ENCODE measurements at places on chromosomes 2 and 18.

DNA sequence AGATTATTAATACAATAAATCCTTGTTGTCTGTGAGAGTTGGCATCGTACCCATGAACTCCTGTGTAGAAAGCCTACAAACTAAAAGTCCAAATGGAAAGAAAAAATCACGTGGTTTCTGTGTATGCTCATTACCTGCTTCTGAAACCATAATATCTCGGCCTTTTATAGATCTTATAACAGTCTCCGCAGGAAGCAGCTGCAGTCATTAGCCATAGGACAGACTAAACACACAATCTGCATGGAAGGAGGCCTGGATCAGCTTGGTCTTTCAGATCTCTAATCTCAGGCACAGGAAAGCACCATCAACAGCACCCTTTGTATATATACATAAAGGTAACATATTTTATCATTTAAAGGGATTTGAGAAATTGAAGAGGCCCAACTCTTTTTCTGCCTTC, 508.9 kb upstream of the TCF4 start:
- no peak for DNase-seq

DNA sequence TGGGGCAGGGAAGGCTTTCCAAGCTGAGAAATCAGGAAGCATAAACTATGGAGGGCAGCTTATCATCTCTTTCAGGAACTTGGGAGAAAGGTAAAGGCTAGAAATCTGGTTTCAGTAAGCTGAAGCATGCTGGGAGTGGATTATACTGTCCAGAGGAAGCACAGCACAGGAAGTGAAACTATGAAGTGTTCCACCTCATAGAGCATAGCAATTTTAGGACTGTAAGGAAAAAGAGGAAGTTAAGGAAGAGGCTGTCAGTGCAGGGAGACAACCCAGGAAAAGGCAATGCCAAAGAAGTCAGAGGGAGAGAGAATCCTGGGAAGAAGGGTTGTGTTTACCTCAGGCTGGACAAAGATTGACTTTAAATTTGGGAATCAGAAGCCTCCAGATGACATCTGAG, 51.9 kb downstream of the EFEMP1 start:
- DNase-seq, result no peak

- no peak for DNase-seq
Observed at GRCh38 chr2:101479328-101479727, 4.4 kb upstream of the RFX8 start.

GRCh38 chr18:61845197-61845596, 47.6 kb downstream of the RNF152 start:
- no peak for DNase-seq

GRCh38 chr2:18835787-18836186, 246.4 kb upstream of the NT5C1B start:
- no peak for DNase-seq

GRCh38 chr18:55317864-55318263, 270.1 kb downstream of the TCF4 start:
- no peak for DNase-seq

DNA sequence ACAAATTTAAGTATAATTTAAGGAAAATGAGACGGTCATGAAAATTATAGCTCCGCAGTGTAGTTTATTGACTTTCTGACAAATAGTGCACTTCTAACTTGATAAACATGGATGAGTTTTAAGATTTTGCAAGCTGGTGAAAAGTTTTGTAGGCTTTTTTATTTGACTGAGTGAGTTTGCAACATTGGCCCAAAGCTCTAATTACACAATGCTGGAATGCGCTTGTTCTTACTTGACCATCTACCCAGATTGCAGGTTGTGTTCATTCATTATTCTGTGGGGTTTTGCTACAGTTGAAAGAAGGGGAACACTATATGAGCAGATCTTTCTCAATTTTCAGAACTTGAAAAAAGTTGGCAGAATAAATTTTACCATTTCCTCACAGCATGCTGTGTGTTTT, 13.5 kb downstream of the SPOPL start:
- DNase-seq, result no peak

GRCh38 chr2:141497272-141497671, 633.5 kb downstream of the LRP1B start:
- no peak for DNase-seq

DNA sequence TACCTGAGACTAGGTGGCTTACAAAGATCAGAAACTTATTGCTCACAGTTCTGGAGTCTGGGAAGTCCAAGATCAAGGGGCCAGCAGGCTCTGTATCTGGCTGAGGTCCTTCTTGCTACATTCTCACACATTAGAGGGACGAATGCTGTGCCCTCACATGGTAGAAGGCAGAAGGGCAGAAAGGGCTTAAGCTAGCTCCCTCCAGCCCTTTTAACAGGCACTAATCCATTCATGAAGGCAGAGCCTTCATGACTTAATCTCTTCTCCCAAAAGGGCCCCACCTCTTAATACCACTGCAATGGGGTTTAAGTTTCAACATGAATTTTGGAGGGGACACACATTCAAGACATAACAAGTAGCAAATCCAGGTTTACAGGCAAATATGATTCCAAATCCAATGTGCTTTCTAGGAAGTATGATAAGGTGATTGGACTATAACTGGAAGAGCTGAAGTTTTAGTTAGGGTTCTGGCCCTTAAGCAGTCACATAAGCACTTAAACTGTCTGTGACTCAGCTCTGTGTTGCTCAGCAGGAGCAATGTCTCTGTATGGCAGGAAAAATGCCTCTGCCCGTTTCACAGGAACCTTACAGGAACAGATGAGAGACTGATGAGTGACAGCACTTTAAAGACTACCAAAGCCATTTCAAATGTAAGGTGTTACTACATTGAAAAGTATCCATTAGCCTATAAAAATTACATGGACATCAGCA, 119.6 kb upstream of the PTPRM start:
- no peak for DNase-seq

- no peak for DNase-seq
Observed at GRCh38 chr2:158381205-158381604, 75.3 kb downstream of the CCDC148 start.

DNA sequence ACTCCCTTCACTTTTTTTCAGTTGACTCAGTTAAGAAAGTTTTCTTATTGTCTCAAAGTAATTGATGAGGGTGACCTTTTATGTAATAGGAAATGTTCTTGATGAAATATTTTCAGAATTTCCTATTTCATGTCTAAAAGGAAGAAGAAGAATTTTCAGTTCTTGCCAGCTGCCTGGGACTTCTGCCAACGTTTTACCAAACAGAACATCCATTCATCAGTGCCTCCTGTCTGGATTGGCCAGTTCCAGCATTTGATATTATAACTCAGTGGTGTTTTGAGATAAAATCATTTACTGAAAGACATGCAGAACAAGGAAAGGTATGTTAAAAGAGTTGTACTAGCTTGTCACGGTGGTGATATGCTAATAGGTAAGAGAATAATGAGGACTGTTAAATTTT, 104.7 kb upstream of the MYO3B start:
- DNase-seq, result no peak

DNA sequence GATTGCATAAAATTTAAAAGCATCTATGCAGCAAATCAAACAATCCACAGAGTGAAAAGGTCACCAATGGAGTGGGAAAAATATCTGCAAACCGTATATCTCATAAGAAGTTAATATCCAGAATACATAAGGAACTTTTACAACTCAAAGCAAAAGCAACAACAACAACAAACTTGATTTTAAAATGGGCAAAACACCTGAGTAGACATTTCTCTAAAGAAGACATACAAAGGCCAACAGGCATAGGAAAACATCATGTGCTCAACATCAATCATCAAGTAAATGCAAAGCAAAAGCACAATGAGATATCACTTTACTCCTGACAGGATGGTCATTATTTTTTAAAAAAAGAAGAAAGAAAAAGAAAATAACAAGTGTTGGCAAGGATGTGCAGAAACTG, 38.1 kb downstream of the TMEM247 start:
- DNase-seq, result no peak

DNA sequence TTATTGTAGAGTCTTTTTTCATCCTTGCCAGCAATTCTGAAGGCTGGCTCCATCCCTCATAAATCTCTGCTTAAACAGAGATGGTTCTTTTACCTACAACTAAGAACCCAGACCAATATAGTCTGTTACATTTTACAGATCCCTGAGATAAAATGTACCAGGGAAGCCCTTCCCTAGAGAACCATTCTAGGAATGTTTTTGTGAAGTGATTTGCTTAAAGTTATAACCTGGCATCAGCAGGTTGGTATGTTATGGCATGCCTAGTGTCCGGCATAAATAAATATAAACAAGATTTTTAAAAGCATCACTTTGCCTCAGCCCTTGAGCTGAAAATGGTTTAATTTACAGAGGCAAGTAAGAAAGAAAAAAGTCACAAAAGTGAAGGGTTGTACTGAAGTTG, 18.5 kb upstream of the NPAS2 start:
- DNase-seq, result no peak

DNA sequence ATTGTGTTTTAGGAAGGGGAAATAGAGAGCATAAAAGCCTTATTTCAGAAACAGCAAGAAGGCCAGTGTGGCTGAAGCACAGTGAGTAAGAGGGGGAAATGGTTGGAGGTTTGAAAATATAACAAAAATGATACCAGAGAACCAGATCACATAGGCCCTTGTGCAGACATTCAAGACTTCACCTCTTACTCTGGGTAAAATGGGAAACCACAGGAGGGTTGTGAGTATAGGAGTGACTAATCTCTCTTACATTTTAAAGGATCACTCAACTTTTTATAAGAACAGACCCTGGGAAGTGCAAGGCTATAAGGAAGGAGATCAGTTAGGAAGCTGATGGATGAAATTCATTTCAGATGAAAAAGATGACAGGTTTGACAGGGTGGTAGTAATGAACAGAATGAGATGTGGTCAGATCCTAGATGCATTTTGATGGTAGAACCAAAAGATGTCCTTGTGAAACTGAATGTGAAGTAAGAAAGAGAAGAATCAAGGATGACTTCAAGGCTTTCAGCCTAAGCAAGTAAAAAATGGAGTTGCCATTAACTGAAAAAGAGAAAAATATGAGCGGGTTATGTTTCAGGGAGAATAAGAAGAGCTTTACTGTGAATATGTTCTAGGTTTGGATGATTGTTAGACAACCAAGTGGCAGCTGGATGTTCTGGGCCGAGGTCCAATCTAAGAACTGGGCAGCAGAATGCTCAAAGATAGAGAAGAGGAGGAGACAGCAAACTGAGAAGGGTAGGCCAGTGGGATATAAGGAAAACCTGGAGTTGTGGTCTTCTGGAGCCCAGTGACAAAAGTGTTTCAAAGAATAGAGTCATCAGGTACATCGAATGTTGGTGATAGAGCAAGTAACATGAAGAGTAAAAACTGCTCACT, 65.1 kb downstream of the USP40 start:
- no peak for DNase-seq

DNA sequence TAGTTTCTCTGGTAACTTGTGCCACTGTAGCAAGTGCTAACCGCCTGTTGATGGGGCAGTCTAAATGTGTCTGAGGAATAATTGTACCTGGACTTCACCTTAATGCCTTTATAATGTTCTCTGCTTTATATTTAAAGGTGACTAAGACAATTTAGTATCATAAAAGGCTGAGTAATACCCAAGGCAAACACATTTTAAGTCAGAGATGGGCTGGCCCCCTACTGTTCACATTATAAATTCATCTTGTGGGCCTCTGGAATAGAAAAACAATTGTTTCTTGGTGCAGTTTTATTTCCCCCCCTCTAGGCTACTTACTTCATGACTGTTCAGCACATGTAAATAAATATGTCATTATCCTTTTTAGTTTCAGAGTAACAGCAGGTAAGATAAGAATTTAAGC, 559.3 kb upstream of the PIK3C3 start:
- peak; percentile 9 for DNase-seq

- DNase-seq, result no peak
Observed at GRCh38 chr2:189312643-189313042, 128.6 kb upstream of the WDR75 start.

DNA sequence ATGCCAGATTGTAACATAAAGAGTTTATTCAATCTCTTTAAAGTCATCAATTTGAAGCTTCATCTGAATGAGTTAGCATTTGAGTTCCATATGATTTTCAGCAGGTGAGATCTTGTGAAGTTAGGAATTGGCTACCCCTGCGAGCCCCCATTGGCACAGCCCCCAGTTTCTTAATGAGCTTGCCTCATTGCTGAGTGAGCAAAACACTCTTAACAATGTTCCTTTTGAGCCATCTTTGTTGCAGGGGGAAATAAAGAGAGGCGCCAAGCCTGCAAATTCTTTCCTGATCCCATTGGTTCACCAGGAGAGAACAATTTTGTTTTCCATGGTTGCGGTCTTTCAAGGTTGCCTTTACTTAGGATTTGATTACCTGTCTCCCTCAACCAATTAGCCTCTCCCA, 18.7 kb downstream of the DPP10 start:
- no peak for DNase-seq

- peak; percentile 14 for DNase-seq
Observed at GRCh38 chr18:26089293-26090129, 902 bp downstream of the SS18 start.

DNA sequence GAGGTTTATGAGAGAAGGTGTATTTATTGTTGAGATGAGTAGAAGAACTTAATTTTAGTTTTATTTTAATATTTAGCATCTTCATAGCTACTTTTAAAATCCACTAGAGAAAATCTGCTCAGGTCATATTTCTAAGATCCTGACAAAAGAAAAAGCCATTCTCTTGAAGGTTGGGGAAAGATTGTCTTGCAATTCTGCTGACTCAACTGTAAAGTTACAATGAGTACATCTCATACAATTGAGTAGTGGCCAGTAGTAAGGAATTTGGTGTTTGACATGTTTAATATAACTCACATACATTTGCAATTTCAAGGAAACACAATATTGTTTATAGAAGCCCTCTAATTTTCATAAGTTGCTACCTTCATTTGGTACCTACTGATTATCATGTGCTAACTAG, 344.5 kb downstream of the LRRTM1 start:
- DNase-seq, result no peak

DNA sequence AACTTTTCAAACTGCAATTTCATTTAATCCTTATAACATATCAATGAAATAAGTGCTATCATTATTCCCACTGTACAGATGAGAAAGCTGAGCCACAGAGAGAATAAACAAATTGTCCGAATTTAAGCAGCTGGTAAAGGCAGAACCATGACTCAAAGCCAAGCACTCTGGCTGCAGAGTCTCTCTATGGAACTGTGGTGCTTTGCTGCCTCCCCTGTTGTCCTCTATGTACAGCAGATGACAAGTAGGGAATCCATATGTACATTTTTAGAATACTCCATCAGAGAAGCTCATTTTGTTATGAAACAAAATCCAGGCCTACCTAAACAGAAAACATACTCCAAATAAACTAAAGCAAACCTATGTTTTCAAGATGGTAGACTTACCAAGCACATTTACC, 45.1 kb downstream of the FARSB start:
- no peak for DNase-seq
